Glomerular endothelial cell (primary cell): ENCODE measurements at places on chromosomes 16 and 17. TPM values are rescaled to one million over a fixed set of nuclear protein-coding genes. Genes with fewer than 3 reads are reported as not detected.

The PRAC2 gene
- not detected in 2 replicates for total RNA-seq

The ALOX12 gene
- not detected in 2 replicates for total RNA-seq

The CDRT15 gene
- not detected in 2 replicates for total RNA-seq

The HBA1 gene
- total RNA-seq: not detected in 2 replicates

The CCDC144A gene
- 1.5 and 3.0 TPM in 2 replicates for total RNA-seq

The IL32 gene
- total RNA-seq: 960 and 1,559 TPM in 2 replicates

The CHD9NB gene
- total RNA-seq: 2.7 and 3.2 TPM in 2 replicates

The ANTKMT gene
- total RNA-seq: 45.4 and 53.0 TPM in 2 replicates

- no peak for DNase-seq
Observed at GRCh38 chr16:89893642-89894548, 20.5 kb downstream of the TCF25 start.

DNA sequence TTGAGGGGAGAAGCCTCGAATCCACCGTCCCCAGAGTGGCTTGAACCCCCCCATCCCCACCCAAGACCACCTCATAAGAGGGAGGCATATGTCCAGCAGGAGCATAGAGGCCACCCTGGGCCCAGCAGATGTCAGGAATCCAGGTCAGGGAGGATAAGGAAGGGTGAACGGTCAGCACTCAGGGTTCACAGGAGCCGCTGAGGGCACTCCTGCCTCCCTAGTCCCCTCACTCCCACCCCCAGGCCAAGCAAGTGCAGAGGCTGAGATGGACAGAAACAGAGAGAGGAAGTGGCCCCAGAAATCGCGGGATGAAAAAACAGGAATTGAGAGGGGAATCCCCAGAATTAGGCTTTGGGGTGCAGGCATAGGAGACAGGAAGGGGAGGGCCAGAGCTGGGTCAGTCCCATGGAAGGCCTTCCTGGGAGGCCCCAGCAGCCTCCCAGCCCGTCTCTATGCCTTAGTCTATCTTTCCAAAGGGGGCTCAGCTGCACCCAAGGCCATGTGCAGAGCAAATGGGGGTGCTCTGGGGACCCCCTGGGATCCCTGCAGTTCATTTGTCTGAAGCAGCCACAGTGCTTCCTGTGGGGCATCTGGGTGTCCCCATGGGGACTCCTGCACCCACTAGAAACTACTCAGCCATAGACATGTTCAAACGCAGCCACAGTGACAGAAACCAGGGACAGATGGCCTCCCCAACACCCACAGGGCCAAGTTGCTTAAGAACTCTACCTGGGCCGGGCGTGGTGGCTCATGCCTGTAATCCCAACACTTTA, 1.7 kb downstream of the CMTM3 start:
- no peak for DNase-seq

- DNase-seq: no peak
Observed at GRCh38 chr17:50312308-50312707, 33.6 kb upstream of the XYLT2 start.

DNA sequence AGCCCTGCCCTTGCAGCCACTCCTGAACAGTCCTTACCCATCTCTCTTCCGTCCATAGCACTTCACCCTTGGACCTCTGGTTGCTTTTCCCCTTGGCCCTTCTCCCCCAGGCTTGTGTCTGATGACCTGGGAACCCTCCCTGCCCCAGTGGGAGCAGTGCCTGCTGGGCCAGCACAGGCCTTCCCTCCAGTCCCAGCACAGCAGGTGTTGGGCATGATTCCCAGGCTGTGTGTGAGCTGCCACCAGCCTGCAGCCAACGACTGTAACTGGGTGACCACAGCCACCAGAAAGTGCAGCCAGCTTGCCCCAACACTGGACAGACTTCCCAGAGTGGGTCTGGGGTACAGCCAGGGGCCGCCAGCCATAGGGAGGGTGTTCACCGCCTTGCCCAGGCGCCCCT, 30.0 kb downstream of the CRAMP1 start:
- no peak for DNase-seq

DNA sequence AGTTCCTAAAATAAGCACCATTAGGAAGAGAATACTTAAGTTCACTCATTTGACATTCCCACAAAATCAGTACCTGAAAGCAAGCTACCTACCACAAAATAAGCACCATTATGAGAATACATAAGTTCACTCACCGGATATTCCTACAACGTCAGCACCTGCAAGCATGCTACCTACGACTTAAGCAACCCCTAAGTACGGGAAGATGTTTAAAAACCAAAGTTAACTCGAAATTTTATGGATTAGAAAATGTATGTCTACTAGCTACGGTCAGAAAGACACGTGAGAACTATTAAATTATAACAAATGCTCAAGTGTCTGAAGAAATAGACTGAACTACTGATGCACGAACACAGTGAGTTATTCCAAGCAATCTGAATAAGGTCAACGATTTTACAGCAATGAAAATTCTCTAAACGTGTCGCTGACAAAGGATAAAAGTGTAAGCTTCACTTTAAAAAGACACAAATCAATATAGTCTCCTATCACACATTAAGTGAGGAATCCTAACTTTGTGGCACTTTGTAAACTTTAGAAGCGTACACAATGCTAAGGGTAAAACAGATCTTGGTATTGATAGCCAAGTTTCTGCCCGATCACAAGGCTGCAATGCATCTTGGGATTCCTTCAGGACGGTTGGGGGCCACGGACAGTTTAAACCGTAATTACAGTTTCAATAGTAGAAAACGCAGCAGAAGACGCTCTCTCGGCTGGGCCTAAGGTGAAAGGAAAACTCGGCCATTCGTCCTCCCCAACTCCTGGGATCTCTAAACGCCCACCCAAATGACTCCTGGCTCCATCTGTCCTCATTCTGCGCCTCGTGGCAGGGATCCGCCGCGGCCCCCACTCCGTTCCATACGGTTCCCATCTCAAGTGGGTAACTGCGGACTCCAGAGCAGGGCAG, 1.3 kb downstream of the GSPT1 start:
- DNase-seq: no peak

GRCh38 chr16:75298267-75298666, 46.8 kb upstream of the BCAR1 start:
- no peak for DNase-seq

DNA sequence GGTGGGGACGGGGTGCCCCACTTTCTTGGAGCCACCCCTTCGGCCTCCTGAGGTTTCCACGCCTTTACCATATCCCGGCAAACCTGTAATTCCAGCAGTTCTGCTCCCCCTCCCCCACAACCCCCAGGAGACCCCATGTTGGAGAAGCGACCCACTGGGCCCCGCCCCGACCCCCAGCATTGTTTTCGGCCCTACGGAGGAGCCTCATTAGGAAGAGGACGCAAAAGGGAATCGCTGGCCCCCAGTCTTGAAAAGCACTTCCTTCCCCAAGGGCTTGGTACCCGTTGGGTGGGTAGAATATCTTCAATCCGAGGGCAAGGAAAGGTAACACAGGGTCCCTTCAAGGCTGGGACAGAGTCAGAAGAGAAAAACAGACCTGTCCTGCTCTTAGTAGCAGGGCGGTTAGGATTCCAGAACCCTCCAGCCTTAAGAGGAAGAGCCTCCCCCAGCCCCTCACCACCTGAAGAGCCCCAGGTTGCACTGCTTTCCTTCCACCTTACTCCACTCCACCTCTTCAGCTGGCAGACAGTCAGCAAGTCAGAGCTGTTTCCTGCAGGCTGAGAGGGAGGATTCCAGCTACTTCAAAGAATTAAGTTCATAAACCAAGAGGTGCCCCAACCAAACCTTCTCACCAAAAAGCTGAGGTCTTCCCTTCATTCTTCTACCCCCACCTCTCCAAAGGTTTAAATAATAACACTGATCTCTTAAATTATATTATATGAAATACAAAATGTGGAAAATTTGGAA, 803 bp upstream of the TLCD2 start:
- no peak for DNase-seq

GRCh38 chr16:25005445-25006306, 9.5 kb downstream of the ARHGAP17 start:
- DNase-seq: no peak

GRCh38 chr16:52471650-52472370, 75.1 kb downstream of the TOX3 start:
- DNase-seq: no peak

DNA sequence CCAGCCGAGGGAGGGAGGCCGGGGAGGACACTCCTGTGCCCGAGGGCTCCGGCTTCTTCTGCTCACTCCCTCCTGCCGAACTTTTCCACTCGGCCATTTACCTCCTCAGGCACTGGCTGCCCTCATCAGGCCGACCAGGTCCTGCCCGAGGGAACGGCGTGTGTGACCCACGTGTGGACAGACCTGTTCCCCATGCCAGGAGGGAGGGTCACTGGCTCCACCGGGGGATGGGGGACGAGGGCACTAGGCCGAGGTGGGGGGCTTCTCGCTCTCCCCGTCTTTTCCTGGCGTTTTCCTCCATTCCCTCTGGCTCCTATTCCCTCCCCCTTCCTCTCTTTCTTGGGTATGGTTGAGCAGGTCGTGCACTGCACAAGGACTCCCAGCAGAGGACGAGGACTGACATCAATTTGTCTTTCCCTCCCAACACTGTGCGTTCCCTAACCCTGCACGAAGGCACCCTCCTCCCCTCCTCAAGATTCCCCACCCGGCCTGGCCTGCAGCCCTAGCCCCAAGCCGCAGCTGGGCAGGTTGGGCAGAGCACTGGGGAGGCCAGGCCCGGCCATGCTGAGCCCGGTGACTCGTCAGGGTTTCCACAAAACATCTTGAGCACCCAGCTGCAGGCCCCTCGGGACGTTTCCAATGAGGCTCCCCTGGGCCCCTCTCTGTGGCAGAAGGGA, 3.2 kb upstream of the IL17C start:
- no peak for DNase-seq

GRCh38 chr16:85390511-85391174, 222.5 kb upstream of the GSE1 start:
- no peak for DNase-seq

DNA sequence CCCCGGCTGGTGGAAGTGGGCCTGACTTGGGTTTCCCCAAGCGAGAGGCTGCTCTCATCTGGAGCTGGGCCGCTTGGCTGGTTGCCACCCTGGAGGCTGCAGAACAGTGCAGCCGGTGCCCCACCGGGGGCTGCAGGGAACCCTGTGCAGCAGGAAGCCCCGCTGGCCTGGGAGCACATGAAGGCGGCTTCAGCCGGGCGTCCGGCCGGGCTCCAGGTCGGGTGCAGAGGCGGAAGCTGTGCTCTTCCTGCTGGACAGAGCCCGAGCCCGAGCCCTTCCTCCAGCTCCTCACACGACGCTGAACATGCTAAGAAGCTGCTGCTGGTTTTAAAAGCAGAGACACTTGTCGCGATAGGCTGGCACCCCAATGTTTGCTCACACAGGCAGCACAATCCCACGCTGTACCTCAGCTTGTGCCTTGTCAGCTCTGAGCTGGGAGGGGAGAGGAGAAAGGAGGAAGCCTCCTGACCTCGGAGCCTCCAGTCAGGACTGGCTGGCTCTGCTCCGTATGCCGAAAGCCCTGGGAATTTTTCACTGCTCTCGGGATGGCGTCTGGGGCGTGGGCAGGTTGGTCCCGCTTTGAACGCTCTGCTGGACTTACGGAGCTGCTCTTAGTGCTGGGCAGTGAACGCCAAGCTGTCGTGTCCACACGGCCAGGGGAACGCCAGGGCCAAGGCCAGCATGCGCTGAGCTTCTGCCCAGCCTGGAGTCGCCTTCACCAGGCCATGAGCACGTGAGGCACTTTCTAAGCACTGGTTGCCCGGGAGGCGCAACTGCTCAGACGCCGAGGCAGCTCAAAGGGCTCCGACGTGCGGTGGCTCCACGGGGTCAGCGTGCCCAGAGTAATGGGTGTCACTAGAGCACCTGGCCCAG, 8.8 kb downstream of the CDK5R1 start:
- no peak for DNase-seq

DNA sequence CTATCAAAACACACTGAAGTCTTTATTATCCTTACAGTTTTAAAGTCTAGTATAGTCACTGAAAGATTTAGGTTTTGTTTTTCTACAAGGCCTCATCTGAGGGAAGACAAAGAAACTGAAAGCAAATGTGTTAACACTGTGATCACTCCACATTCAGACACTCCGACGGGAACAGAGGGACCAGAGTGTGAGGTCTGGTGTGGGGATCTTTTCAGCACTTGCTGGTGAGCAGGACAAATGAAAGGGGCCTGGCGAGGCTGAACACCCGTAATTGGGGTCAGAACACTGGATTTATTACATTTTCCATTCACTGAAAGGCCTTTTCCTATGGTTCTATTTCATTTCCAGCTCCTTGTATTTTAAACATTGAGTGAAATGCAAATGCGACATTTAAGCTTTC, 910.5 kb downstream of the CDH11 start:
- DNase-seq: no peak

DNA sequence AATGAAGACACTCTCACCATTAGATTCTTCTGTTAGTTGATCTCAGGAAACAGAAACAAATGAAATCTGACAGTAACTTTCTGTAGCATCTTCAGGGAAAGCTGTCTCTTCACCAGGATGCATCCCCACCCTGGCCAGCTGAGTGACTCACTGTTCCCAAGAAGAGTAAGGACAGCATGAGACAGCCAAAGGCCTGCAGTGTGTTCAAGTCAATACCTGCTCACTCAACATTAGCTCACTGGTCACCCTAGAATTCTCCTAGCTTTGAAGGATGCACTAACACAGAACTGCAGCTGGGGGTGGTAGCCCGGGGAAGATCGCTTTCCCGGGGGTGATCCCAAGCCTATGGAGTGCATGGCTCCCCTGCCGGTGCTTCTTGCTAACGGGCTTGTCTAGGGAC, 28.2 kb upstream of the CLEC18B start:
- DNase-seq: no peak

- DNase-seq: no peak
Observed at GRCh38 chr17:65659512-65659911, 98.1 kb upstream of the AXIN2 start.

- no peak for DNase-seq
Observed at GRCh38 chr16:3776316-3776715, 59.0 kb upstream of the TRAP1 start.

- DNase-seq: no peak
Observed at GRCh38 chr16:50534958-50535357, 13.2 kb upstream of the NKD1 start.

- DNase-seq: no peak
Observed at GRCh38 chr17:36609498-36609862, 8.1 kb downstream of the MRM1 start.

- DNase-seq: no peak
Observed at GRCh38 chr16:35102780-35103403, 1643.5 kb downstream of the TP53TG3F start.

GRCh38 chr17:49646391-49647255, 31.3 kb downstream of the SPOP start:
- DNase-seq: no peak

- DNase-seq: no peak
Observed at GRCh38 chr17:14346801-14347200, 45.9 kb downstream of the HS3ST3B1 start.

GRCh38 chr17:7626956-7627249, 718 bp downstream of the SAT2 start:
- DNase-seq: no peak
